ENCODE measurements at places on chromosomes 1 and 21.

DNA sequence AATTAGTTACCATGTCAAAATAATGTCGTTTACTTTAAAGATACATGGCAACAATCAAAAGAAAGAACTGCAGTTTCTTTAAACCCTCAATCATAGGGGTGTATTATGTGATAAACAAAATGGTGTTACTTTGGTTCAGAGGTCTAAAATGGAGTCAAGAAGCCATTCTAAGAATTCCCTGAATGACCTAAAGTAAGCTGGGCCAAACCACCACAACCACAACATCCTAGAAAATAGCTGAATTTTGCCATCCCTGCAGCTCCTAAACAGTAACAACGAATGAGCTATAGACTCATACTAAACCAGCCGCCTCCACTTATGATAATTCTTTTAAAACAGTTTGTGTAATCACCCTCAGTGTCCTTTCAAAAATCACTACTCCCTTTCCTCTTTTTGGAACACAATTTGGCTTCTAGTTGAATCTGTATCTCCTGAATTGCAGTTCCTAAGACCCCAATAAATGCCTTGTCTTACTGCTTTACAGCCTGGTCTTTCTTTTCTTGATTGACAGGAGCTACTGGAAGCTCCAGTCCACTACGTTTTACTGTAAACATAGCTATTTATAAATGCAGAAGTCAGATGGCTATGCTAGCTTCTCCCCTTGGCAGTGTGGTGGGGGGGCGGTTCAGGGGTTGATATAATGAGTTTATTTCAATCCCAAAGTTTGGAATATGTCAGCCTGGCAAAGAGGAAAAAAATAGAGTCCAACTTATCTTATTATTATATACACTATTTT is 84.3 kb downstream of the PLPPR4 start:
- DNase-seq = no peak

DNA sequence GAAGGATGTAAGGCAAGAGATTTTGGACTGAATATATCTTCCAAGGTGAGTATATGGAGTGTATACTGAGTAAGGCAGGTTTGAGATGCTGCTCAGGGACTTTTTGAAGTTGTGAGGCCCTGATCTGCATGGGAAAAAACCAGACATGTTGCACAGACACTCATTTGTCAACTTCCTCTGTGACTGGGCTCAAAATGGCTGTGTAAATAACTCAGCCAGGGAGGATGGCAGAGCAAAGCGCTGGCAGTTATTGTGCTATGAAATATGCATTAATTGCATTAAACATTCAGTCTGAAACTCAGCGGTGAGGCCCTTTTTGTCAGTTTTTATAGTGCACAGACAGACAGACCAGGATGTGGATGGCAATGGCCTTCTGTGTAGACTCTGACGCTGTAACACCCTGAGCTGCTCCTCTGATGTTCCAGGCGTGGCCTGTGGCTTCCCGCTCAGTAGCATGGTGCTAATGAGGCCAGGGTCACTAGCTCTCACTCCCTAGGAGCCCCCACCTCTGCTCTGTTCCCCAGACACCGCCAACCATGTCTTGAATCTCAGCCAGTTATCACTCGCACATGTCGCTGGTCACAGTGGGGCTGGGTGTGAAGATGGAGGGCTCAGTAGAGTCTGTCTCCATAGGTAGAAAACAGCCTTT is 307.0 kb upstream of the PROX1 start:
- DNase-seq = no peak

DNA sequence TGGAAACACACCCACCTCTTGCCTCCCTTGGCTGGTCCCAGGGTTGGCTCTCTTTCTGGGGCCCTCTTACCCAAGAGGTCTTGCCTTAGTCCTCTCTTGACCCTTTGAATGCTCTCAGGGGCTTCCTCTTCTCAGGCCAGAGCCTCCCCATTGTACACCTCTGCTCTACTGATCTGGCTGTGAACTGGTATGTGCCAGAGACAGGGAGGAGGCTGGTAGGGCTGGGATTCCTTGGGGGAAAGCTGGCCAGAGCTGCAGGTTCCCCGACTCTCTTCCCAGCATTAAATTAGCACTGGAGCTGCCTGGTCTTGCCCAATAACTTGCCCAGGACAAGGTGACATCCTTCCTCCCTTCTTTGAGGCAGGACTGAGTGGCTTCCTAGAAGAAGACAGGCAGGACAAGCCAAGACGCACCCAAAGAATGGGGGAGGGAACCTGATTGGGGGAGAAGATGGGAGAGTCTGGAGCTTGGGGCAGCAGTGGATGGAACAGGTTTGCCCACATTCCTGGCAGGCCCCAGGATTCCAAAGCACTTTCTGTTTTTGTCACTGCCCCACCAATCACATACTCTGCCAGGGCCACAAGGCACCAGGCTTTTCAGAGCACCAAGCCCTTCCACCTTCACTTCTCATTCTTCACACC is 37.2 kb upstream of the CITED4 start:
- no peak for DNase-seq

- DNase-seq = no peak
Observed at GRCh38 chr1:212039622-212040021, 4.1 kb downstream of the DTL start.

DNA sequence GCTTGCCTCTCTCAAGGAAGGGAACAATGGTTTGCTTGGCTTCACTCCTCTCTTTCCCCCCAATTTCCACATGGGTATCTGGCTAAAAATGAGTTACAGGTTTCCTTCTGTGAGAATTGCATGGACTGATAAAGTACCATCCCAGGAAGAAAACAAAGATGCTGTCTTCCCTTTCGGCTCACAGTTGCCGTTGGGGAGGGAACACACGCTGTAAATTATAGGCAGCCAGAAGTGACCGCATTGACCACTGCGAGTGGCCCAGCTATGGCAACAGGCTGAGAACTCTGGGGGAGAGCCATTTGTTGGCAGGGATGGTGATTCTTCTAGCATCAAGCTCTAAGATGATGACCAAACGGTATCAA is 2.9 kb downstream of the RUNX1 start:
- DNase-seq = no peak

DNA sequence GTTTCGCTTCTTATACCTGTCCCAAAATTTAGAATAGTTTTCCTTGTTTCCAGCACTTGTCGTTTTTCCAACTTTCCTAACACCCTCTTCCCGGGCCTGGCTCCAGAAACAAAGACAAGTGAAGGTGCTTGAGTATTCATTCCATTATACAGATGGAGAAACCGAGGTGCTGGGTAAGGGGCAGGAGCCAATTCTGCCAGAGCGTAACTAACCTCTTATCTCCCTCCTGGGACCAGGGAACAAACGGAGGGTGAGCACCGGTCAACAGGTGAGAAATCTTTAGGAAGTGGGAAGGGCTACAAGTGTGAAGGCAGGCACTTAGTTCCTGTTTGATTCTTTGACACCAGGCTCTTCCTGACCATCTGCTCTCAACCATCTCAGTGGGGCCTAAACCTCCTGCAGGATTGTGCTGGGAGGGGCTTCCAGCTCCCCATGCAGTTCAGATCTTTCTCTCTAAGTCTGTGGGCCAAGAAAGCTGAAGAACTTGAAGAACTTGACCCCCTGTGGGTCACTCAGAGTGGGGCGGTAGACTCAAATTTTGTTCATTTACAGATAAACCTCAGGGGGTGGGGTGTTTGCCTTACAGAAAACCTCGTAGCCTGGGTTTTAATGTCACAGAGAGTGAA is 8.7 kb downstream of the PLXNA2 start:
- no peak for DNase-seq

- no peak for DNase-seq
Observed at GRCh38 chr1:31482482-31483011, 69.5 kb downstream of the SERINC2 start.

All from CD4-positive, alpha-beta T cell treated with Interleukin-17A for 1 hour (primary cell).